Ascending aorta (tissue), 2 donors: ENCODE measurements at places on chromosomes 13 and 19. TPM values are rescaled to one million over a fixed set of nuclear protein-coding genes. Genes with fewer than 3 reads are reported as not detected.
A peak's percentile ranks its signal among the peaks of the same experiment; 100 is the strongest.

Gene LAMP1
- 126 TPM for total RNA-seq

Gene SHD
- not detected for total RNA-seq

Gene PLK5
- not detected for total RNA-seq

- DNase-seq = no peak
Observed at GRCh38 chr19:31594701-31595100, 245.5 kb upstream of the TSHZ3 start.

- DNase-seq = no peak
Observed at GRCh38 chr13:72536714-72537394, 190.6 kb downstream of the MZT1 start.

DNA sequence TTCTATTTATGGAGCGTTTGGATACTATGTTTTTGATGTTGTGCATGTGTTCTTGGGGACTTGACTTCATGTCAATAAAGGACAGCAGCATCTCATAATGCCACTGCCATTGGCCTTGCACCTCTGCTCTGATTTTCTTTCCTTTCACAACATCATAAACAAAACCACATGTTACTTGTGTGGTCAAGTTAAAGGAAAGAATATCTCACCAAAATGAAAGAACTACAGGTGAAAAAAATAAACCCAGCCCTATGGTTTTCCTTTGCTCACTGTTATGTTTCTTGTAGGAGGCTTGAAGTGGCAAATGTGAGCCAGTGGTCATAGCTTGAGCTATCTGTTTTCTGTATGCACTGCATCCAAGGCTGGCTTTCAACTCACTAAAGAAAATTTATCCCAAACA, 240.4 kb downstream of the KCNRG start:
- DNase-seq = no peak

- DNase-seq = no peak
Observed at GRCh38 chr13:110925023-110925612, 10.2 kb upstream of the ANKRD10 start.

- DNase-seq = no peak
Observed at GRCh38 chr19:45764945-45765701, 3.9 kb downstream of the SIX5 start.

DNA sequence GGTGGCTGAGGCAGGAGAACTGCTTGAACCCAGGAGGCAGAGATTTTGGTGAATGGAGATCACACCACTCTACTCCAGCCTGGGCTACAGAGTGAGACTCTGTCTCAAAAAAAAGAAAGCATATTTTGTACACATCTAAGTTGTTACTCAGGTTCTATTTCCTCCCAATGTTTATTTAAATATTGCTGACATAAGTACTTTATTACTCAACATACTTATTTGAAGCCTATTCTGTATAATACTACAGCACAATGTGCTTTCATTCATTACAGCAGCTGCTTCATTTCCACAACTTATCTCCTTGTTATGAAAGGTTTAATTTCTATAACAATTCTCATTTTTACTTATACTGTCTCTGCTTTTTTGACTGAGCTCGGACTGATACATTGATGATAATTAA, 495.7 kb downstream of the SLITRK1 start:
- no peak for DNase-seq

- no peak for DNase-seq
Observed at GRCh38 chr13:29801737-29802305, 48.6 kb downstream of the UBL3 start.

DNA sequence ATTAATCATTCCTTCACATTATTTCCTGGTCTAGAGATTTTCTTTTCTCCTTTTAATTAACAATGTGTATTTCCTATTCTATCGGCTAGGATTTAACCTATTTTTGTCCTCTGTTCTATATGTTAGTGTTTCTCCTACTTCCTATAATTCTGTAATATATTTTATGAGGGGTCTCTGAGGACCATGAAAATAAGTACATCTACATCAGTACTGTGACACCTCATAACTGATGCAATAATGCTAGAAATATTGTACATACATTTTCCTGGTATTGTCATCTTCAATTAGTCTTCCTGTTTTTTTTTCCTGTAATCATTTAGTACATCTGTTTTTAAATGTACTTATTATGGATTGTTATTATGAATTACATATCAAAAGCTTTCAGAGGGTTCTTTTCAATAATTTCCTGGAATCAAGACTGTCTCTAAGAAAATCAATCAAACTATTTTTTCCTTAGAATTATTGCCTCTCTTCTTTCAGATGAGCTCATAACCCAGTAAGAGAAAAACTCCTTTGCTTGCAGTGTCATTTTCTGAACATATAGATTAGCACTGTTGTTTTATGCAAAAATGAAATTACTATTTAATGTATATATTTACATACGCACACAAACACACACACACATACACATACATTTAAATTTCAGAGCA, 1004.3 kb downstream of the SLITRK5 start:
- DNase-seq = no peak

DNA sequence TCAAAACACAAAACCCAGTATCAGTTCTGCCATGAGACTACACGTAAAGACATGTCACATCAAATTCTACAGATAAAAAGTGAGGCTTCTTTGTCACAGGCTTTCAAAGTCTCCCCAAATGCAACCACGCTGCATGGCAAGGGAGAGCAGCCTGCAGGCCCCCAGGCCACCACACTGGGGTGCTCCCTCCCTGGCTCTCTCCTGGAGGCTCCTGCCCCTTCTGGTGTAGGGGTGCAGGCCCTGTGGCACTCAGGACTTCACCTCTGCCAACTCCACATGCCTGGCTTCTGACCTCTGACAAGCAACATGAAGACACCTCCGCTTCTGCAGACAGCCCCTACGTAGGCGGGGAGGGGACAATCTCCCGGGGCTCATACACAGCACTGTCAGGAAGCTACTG, 14.3 kb downstream of the AKAP8 start:
- no peak for DNase-seq

DNA sequence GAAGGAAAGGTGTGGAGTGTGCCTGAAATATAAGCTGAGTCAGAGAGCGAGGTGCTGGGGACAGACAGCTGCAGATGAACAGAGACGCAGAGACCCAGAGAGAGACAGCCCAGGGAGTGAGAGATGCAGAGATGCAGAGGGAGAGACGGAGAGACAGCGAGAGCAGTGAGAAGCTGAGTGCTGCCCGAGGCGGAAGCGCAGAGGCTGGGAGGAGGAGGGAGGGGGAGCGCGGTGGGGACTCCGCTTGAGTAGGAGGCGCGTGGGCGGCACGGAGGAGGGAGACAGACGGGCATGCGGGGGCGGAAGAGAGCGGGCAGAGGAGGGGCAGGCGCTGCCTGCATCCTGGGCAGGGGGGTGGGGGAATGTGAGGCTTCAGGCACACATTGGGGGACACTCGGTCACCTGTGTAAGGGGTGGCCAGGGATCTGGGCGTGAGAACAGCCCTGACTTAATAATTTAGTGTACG, 25.7 kb downstream of the SLC8A2 start:
- no peak for DNase-seq

GRCh38 chr13:77928909-77929308, 10.3 kb upstream of the EDNRB start:
- no peak for DNase-seq

DNA sequence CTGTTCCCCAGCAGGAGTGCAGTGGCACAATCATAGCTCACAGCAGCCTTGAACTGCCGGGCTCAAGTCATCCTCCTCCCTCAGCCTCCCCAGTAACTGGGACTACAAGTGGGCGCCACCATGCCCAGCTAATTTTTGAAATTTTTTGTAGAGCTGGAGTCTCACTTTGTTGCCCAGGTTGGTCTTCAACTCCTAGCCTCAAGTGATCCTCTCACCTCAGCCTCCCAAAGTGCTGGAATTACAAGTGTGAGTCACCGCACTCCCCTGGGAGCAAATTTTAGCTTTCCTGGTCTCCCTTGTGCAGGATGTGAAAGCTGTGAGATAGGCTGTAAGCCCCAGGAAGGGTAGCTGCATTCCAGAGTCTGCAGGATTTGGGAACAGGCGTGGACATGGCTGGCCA, 5.4 kb upstream of the GARRE1 start:
- no peak for DNase-seq

GRCh38 chr19:31534786-31535657, 185.8 kb upstream of the TSHZ3 start:
- no peak for DNase-seq

DNA sequence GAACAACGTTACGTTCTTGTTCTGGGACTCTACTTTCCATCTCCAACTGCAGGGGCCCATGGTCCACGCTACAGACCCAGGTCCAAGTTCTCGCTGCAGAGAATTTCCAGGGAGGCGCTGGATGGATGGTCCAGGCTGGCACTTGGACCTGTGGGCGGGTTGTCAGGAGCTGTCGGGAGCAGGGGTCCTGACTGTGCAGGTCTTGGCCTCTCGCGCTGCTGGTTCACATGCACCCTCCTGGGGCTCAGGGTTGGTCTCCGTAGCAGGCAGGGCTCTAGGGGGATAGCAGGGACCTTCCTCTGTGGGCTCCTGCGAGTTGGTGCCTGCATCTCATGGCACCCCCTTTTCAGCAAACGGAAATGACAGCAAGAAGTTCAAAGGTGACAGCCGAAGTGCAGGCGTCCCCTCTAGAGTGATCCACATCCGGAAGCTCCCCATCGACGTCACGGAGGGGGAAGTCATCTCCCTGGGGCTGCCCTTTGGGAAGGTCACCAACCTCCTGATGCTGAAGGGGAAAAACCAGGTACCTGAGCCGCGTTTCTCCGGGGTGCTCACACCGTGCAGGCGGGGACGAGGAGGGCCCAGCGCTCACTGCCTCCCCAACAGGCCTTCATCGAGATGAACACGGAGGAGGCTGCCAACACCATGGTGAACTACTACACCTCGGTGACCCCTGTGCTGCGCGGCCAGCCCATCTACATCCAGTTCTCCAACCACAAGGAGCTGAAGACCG, 6.6 kb downstream of the PTBP1 start:
- DNase-seq = no peak

DNA sequence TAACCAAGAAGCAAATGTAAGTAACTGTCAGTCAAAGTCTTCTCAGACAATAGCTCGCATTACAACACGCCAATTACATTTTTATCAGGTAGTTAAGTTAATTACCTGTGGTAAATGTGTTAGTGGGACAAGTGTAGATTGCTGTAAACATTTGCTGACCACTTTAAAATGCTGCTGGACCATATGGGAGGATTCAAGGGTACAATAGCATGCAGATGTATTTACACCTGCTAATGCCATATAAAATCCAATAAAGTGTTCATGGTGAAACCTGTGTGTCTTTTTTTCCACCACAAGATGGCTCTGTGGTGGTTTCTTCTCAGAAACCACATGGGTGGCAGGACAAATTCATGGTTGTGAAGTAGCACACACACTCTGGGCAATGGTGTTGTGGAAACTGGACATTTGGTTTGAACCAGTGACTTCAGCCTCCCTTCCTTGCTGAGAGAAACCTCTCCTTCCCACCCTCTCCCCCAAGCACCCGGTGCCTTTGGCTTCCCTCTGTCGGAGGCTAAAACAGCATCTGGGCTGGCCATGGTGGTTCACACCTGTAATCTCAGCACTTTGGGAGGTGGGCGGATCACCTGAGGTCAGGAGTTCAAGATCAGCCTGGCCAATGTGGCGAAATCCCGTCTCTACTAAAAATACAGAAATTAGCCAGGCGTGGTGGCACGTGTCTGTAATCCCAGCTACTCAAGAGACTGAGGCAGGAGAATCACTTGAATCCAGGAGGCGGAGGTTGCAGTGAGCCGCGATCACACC, 18.1 kb upstream of the GTF3A start:
- peak; percentile 52 for DNase-seq
